NCI-H1436 treated with DMSO at 0.1 percent for 48 hours (cell line): ENCODE measurements at places on chromosomes 12 and 14.

DNA sequence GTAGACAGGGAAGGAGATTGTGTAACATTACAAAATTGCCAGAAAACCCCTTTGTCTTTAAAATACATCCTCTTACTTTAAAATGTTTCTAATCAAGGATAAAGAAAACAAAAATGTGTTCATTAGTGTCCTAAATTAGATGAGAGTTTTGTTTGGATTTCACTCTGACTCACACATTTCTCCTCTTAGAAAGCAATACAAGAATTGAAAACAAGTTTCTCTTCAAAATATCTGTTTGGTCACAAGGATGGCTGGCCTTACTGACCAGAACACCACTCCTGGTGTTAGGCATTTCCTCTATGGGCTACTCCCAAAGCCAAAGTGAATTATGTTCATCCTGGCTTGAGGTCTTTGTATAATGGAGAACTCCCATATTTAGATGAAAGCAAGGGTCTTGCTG lies 6.4 kb downstream of the GUCY2C start:
- no peak for DNase-seq

DNA sequence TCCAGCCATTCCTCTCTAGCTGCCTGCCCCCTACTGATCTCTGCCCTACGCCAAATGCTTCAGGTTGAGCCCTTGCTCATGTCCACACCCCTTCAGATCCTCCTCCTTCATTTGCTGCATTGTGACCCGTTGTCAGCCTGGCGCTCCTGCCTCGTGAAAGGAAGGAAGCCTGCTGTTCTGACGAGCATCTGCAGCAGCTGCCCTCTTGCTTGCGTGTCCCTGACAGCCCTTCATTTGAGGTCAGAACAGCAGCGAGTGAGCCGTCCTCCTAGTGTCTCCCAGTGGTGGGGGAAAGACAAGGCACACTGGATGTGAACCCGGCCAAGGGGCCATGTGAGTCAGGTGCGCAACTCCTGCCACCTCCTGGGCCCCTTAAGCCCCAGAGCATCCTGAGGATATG lies 3.0 kb upstream of the PIANP start:
- DNase-seq = no peak

- no peak for DNase-seq
Observed at GRCh38 chr14:93035917-93036651, 79.6 kb downstream of the ITPK1 start.

- no peak for DNase-seq
Observed at GRCh38 chr12:27427824-27428223, 18.7 kb upstream of the SMCO2 start.

- no peak for DNase-seq
Observed at GRCh38 chr12:45713078-45713477, 16.4 kb upstream of the ARID2 start.

DNA sequence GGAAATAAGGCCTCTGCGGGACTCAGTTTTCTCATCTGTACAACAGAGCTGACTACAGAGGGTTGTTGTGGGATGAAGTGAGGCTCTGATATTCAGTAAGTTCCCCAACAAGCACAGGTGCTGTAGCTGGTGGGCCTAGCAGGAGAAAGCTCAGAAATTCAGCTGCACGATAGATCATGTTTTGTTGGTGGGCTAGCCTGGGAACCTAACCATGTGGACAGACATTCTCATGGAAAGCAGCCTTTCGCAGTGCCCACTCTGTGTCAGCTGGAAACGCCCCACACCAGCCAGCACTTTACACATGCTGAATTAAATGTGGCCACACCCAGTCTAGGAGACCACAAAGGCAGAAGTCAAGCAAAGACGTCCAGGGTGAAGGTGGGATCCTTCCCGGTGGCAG lies 16.1 kb downstream of the PITPNM2 start:
- DNase-seq = no peak

DNA sequence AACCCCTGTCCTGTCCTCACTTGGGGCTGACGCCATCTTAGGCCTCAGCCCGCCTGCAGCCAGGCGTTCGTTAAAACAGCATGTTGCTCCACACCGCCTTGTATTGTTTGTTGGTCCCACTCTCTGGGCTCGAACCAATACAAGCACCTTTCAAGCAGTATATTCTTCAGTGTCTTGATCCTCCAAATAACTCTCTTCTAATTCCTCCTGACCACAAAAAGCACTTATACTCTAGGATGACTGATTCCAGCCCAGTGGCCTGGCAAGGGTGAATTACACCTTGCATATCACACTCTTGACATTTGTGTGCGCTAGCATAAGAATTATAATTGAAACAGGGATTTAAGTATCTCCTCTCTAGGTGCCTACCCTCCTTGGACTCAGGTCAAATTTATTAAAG lies 7.1 kb downstream of the CCER1 start:
- DNase-seq = no peak

DNA sequence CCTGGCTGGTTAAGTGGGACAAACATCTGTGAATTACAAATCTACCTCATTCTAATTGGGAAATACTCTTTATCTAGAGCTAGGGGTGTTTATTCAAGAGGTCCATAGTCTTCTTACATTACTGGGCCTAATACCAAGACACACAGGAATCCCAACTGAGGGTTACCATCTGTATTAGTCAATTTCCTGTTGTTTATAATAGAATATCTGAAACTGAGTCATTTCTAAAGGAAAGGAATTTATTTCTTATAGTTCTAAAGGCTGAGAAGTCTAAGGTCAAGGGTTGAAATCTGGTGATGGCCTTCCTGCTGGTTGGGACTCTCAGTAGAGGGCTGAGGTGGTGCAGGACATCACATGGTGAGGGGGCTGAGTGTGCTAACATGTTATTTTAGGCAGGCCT lies 36.0 kb downstream of the RTRAF start:
- no peak for DNase-seq

DNA sequence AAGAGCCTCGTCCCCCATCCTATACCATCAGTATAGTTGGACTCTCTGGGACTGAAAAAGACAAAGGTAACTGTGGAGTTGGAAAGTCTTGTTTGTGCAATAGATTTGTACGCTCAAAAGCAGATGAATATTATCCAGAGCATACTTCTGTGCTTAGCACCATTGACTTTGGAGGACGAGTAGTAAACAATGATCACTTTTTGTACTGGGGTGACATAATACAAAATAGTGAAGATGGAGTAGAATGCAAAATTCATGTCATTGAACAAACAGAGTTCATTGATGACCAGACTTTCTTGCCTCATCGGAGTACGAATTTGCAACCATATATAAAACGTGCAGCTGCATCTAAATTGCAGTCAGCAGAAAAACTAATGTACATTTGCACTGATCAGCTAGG lies 13.6 kb downstream of the ARHGAP5 start:
- no peak for DNase-seq

DNA sequence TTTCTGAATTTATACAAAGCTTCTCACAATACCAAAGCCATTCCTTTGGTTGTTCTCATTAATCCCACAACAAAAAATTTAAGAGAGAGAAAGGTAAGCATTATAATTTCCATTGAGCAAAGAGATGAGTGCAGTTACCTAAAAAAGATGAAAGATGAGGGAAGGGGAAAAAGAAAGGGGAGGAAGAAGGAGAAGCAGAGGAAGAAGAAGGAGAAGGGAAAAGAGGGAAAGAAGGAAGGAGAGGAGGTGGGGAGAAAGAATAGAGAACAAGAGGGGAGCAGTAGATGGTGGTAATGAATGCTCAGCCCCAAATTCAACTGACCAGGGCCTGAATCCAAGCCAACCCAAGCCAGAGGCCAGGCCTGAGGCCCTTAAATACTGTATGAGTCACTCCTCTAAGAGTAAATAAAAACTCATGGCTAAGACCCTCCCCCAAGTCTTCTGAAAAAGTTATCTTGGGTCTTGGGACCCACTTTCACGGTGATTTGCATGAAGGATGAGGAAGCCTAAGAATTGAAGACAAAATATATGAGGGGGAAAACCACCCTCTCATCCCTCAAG lies 144.6 kb downstream of the ITPR2 start:
- DNase-seq = no peak

GRCh38 chr12:63894132-63894531 lies 49.6 kb downstream of the SRGAP1 start:
- DNase-seq = no peak

DNA sequence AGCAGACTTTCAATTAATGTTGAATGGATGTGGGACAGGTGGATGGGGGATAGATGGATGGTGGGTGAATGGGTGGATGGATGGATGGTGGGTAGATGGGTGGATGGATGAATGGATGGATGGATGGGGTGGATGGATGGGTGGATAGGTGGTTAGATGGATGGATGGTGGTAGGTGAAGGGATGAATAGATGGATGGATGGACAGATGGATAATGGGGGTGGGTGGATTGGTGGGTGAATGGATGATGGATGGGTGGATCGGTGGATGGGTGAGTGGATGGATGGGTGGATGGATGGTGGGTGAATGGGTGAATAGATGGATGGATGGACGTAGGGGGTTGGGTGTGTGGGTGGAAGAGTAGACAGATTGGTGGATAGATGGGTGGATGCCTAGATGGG lies 14.0 kb upstream of the INF2 start:
- DNase-seq = no peak

- no peak for DNase-seq
Observed at GRCh38 chr14:63833728-63834127, 19.1 kb upstream of the SYNE2 start.

- no peak for DNase-seq
Observed at GRCh38 chr14:103625356-103626095, 3.5 kb upstream of the KLC1 start.

DNA sequence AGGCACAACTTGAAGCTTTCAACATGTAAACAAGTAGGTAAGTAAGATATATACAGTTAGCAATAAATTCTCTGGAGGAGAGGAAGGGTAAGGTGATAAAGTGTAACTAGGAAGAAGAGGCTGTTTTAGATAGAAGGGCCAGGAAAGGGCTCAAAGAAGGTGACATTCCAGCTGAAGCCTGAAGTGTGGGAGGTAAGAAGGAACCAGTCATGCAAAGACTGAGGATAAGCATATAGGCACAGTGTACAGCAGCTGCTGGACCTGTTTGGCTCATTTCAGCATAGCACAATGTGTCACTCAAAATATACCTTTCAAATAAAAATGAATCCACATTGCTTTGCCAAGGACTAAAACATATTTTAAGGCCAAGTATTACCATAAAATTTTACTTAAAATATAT lies 28.6 kb upstream of the ARL1 start:
- DNase-seq = no peak

GRCh38 chr12:124916374-124917134 lies 2.1 kb upstream of the UBC start:
- no peak for DNase-seq

- no peak for DNase-seq
Observed at GRCh38 chr12:86826051-86826450, 569.9 kb upstream of the MGAT4C start.

DNA sequence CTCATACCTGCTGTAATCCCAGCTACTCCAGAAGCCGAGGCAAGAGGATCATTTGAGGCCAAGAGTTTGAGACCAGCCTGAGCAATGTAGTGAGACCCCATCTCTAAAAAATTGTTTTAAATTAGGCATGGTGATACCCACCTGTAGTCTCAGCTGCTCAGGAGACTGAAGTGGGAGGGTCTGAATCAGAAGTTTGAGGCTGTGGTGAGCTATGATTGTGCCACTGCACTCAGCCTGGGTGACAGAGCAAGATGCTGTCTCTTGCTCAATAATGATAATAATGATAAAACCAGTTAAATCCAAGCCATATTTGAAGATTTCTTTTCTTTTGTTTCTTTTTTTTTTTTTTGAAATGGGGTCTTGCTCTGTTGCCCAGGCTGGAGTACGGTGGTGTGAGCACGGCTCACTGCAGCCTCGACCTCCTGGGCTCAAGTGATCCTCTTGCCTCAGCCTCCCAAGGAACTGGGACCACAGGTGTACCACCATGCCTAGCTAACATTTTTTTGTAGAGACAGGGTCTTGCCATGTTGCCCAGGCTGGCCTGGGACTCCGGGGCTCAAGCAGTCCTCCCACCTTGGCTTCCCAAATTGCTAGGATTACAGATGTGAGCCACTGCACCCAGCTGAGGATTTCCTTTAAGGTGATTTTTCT lies 12.8 kb downstream of the PSMA6 start:
- DNase-seq = no peak

DNA sequence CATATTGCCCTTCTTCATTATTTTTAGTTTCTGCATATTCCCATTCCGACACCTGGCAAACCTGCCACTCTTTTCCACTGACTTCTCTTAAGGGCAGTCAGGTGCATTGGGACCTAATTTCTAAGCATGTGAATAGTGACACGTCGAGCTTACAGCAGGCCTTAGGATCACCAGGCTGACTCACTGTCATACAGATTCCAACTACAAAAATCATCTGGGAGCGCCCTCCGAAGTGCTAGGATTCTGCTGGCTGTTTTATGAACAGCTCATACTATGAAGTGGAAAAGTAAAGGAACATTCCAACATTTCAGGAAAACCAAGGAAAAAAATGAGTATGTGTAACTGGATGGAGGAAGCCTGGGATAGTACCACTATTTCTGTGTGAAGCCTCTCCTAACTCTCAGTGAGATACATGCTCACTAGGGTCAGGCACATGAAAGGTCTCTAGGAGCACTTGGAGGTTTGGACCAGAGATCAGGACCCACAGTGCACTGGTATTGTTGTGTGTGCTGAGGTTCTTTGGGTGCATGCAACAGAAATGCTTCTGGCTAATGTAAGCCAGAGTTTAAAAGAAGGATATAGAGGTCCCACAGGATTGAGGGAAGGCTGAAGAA lies 257.4 kb downstream of the ZFP36L1 start:
- no peak for DNase-seq

DNA sequence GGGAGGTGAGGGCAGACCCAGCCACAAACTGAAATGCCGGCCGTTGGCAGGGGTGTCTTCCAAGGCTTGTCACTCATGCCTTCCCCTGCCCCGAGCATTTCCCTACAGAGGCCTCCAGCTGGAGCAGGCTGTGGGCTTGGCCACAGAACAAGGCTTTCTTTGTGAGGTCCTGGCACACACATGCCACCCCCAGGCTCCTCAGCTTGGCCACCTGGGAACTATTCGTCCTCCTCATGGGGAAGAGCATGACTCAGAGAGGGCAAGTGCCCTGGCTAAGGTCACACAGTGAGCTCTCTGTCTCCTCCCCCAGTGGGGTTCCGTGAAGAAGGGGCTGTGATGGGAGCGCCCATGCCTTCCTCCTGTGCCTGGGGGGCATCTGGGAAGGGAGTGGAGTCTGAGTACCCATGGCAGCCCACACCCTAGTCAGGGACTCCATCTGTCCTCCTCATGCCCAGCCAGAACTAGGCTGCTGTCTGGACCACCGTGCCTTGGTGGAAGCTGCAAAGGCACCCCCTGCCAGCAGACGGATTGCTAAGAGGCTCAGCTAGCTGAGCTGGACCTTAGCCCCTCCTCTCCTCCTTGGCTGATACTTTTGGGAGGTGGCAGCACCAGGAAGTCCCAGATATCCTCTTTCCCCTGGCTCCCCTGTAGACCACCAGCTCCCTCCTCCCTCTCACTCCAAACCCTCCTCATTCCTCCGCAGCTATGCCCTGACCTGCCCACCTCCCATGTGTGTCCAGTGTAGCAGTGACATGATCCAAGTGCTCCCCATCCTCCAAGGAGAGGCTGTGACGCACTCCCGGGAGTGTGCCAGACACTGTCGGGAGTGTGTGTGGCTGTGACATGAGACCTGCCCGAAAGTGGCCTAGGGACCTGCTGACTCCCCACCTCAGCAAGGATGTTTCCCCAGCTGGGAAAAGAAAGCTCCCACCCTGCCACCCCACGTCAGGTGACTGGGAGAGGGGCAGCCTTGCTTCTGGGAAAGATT lies 21.4 kb downstream of the ABCB9 start:
- no peak for DNase-seq

GRCh38 chr14:37813732-37814131 lies 218.3 kb downstream of the TTC6 start:
- DNase-seq = no peak
